ENCODE measurements at places on chromosomes 7 and 10. TPM values are rescaled to one million over a fixed set of nuclear protein-coding genes. Genes with fewer than 3 reads are reported as not detected.

PNLIPRP2 gene
- total RNA-seq: not detected

MYH16 gene
- not detected for total RNA-seq

ANKRD30A gene
- not detected for total RNA-seq

COL26A1 gene
- not detected for total RNA-seq

TMEM273 gene
- total RNA-seq: 11.2 TPM

PON1 gene
- total RNA-seq: not detected

SRRM3 gene
- not detected for total RNA-seq

CYP26C1 gene
- not detected for total RNA-seq

MMP21 gene
- 0.24 TPM for total RNA-seq

HYAL4 gene
- not detected for total RNA-seq

CLDN3 gene
- total RNA-seq: not detected

NYAP1 gene
- not detected for total RNA-seq

COBL gene
- total RNA-seq: not detected

UCN3 gene
- total RNA-seq: not detected

MEIG1 gene
- not detected for total RNA-seq

OR9A2 gene
- total RNA-seq: not detected

PRPS1L1 gene
- total RNA-seq: not detected
